Kidney epithelial cell (primary cell): ENCODE measurements at places on chromosomes 1 and 21. TPM values are rescaled to one million over a fixed set of nuclear protein-coding genes. Genes with fewer than 3 reads are reported as not detected.

GRCh38 chr1:28885472-28885877 is 28.9 kb upstream of the EPB41 start:
- DNase-seq, result no peak

DNA sequence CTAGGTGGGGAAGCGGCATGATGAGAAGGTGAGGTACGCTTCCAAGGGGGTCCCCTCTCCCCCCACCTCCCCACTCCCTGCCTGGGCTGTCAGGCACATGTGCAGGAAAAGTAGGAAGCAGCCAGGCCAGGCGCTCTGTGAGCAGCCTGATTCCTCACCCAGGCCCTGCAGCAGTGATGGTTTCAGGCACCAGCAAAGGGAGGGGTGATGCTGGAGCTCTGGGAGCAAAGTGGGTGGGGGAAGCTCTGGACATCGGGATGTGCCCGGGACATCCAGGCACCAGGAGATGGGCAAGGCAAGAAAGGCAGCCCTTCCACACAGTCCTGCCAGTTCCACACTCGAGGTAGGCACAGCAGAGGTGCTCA is 106.1 kb downstream of the CRYAA start:
- DNase-seq, result no peak

GRCh38 chr1:183550915-183551314 is 39.3 kb downstream of the NCF2 start:
- DNase-seq, result no peak

DNA sequence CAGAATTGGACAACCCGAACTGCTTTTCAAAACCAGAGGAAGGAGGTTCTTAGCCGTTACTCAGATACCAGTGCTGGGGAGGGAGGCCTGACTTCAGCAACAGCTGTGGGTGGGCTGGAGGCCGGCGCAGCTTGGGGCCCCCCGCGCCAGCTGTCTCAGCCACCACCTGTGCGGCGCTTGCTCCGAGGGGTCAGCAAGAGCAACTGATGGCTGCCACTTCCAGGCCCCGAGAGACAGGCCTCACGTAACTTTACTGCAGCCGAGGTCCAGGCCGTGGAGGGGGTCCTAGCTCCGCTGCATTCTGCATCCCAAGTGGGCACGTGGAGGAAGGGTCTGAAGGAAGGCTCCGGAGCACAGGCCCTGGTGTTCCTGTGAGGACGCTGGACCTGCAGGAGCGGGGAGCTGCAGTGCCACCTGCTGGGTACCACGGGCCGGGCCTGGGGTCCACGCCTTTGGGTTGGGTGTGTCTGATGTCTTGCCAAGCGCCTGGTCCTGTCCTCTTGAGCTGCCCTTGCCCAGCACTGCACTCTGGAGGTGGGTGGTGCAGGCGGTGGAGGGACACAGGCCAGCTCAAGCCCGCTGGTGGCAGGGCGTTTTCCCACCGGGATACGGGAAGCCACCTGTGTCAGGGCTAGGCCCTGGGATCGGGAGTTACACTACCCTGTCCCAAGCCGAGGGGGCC is 9.8 kb downstream of the THAP3 start:
- no peak for DNase-seq

GRCh38 chr1:68448365-68448764 is 1.4 kb downstream of the RPE65 start:
- DNase-seq, result no peak

GRCh38 chr1:37817481-37817880 is 9.5 kb upstream of the YRDC start:
- DNase-seq, result no peak

DNA sequence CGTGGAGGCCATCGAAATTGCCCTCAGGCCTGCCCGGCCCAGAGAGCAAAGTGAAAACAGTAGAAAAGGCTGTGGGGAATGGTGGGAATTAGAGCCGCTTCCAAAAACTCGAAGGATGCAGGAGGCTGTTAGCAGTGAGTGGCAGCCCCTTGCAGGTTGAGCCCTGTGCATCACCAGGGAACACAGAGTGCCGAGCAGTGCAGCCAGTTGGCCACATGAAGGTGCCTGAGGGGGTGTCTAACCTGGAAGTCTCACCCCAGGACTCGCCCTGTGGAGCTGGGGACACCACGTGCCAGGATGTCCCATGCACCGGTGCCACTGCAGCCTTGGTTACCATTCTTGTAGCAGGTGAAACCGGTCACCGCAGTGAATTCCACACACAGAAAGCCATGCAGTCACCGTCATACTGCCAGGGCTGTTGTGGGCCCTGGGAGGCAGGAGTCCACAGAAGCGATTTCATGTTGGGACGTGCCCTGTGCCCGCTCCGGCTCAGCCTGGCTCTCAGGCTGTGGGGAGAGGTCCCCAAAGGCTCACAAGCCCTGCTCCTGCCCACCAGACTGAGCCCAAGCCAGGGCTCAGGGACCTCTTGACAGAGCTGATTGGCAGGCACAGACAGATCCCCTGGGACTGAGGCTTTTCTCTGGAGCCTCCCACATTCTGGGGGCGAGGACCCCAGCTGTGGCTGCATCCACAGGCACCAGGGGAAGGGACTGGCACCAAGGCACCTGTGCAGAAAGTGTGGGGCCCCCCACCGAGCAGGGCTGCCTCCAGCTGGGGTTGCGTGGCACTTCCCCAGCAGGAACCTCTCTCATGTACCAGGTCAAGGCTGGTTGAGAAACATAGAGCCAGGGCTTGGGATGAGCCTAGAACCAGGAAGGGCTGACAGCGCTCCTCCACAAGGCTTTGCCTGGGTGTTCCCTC is 16.7 kb upstream of the ACTRT2 start:
- no peak for DNase-seq

Gene SLC35F3
- total RNA-seq, result 1.1 TPM in 2 replicates
